ENCODE measurements at places on chromosomes 5 and 9.

DNA sequence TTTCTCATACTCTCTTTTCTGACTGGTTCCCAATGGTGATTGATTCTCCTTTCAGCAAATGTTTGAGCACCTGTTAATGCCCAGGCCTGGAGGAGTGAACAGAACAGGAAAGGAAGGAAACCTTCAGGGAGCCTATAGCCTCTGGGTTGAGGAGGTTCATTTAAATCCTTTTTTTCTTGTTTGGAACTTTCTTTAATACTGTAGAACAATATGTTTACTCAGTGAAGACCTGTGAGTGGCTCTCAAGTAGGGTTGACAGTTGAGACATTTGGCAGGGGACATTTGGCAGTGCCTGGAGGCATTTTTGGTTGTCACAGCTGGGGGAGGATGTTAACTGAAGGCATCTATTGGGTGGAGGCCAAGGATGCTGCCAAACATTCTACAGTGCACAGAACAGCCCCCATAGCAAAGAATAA, 6.1 kb upstream of the FAM120AOS start:
- no peaks in the 10 kb centered on the region for H3K27me3 ChIP-seq
- H3K4me3 ChIP-seq, result no peak overlapping the region
- H3K27ac ChIP-seq, result no peak overlapping the region
- peaks cover 17% of the 10 kb centered on the region for H3K4me1 ChIP-seq

DNA sequence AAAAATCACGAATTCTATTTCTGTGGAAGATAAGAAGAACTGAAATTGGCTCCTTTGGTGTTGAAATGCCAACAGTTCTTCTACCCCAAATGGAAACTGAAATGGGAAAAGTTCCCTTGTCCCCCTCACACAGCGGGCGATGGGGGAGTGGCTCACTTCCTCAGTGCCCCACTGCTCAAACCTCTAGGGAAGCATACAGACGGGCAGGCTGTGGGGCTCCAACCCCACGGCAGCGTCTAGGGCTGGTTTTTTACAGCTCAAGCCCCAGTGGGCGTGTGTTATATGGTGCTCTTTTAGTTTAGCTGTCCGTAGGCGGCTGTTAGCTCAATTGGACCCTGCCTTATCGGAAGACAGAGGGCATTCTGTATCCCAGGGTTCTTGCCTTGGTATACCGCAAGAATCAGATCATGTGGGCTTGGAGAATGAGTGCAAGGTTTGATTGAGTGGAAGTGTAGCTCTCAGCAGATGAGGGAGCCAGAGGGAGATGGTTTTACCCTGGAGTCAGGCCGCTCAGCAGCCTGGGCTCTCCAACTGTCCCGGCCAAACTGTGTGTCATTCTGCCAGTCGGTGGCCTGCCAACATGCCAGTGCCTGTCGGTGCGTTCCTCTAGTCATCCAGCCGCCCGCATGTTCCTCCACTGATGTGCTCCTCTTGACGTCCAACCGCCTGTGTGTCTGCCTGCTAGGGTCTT, 166.3 kb upstream of the ZNF608 start:
- H3K27me3 ChIP-seq, result no peaks in the 10 kb centered on the region
- no peak overlapping the region for H3K27ac ChIP-seq
- no peak overlapping the region for H3K4me3 ChIP-seq
- DNase-seq, result no peak
- H3K4me1 ChIP-seq, result peaks cover 17% of the 10 kb centered on the region

- DNase-seq, result no peak
- no peak overlapping the region for H3K27ac ChIP-seq
- H3K27me3 ChIP-seq, result no peaks in the 10 kb centered on the region
- peaks cover 28% of the 10 kb centered on the region for H3K4me1 ChIP-seq
- H3K4me3 ChIP-seq, result no peak overlapping the region
- no peaks in the 10 kb centered on the region for H3K36me3 ChIP-seq
Observed at GRCh38 chr9:121660876-121661275, 9.4 kb downstream of the DAB2IP start.

GRCh38 chr9:88583901-88584596, 49.1 kb downstream of the NXNL2 start:
- no peak overlapping the region for H3K27ac ChIP-seq
- no peaks in the 10 kb centered on the region for H3K27me3 ChIP-seq
- no peak for DNase-seq
- no peaks in the 10 kb centered on the region for H3K4me1 ChIP-seq

GRCh38 chr5:39544941-39545340, 120.2 kb upstream of the DAB2 start:
- DNase-seq, result no peak
- H3K4me3 ChIP-seq, result no peak overlapping the region
- no peak overlapping the region for H3K27ac ChIP-seq
- H3K36me3 ChIP-seq, result no peaks in the 10 kb centered on the region

- no peak for DNase-seq
- H3K27ac ChIP-seq, result no peak overlapping the region
- H3K27me3 ChIP-seq, result no peaks in the 10 kb centered on the region
- no peak overlapping the region for H3K4me3 ChIP-seq
Observed at GRCh38 chr9:38003230-38003629, 65.8 kb downstream of the SHB start.

DNA sequence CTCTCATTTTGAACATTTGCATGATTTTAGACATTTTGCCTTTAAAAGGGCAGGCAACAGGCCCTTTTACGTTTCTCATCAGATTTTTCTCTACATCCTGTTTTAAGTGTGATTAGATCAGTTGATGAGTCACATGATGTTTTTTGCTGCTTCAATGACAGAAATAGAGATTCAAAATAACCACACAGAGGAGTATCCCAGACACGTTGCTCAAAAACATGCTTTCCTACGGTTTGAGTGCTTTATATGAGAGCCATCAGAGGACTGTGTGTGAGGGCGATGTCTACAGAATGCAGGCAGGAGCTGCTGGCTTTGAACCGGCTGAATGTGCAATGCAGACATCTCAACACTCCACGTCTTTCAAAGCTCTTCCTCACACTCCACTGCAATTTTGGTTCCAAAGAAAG, 42.1 kb downstream of the OTULIN start:
- peak; percentile 65 for DNase-seq
- H3K27me3 ChIP-seq, result no peaks in the 10 kb centered on the region
- H3K4me1 ChIP-seq, result no peaks in the 10 kb centered on the region

GRCh38 chr9:104078596-104078995, 15.5 kb upstream of the SMC2 start:
- no peaks in the 10 kb centered on the region for H3K36me3 ChIP-seq
- no peaks in the 10 kb centered on the region for H3K27me3 ChIP-seq
- DNase-seq, result no peak
- H3K4me3 ChIP-seq, result no peak overlapping the region

Data from cardiac muscle cell (in vitro differentiated cells and primary cell).